ENCODE measurements at places on chromosomes 7 and 10. TPM values are rescaled to one million over a fixed set of nuclear protein-coding genes. Genes with fewer than 3 reads are reported as not detected.

GRCh38 chr7:30430777-30431176 is 47.8 kb downstream of the NOD1 start:
- DNase-seq = no peak

GRCh38 chr7:22296916-22297315 is 60.0 kb downstream of the RAPGEF5 start:
- no peak for DNase-seq

GRCh38 chr10:71075086-71075758 is 137.1 kb upstream of the UNC5B start:
- DNase-seq = no peak

GRCh38 chr10:92789786-92790185 is 58.5 kb upstream of the EXOC6 start:
- DNase-seq = no peak

DNA sequence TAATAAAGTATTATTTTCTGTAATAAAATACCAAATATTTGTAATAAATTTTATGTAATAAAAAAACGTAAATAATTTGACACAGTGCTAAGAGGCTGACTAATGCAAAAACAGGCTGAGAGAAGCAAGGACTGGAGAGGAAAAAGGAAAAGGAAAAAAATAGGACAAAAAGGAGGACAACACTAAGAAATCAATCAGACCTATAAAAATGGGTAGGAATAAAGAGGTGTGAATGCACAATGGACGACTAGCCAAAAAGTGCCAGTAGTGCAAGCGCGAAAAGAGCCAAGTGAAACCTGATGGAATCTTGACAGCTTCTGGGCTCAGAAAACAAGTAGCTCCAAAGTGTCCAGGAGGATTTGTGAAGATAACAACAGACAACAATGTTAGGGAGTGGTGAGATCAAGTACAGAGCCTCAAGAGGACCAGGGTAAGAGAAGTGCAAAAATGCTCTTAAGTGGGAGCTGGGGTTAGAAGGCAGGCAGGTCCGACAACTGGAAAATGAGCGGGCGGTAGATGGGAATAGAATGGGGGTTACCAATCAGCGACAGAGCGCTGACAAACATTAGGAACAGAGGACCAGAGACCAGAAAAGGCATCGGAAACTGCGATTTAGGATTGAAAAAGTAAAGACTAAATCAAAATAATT is 1.2 kb downstream of the BRAF start:
- peak; percentile 22 for DNase-seq

GRCh38 chr10:27603104-27603503 is 99.0 kb downstream of the RAB18 start:
- no peak for DNase-seq

LGI1 gene
- total RNA-seq = 0.47 TPM

DNA sequence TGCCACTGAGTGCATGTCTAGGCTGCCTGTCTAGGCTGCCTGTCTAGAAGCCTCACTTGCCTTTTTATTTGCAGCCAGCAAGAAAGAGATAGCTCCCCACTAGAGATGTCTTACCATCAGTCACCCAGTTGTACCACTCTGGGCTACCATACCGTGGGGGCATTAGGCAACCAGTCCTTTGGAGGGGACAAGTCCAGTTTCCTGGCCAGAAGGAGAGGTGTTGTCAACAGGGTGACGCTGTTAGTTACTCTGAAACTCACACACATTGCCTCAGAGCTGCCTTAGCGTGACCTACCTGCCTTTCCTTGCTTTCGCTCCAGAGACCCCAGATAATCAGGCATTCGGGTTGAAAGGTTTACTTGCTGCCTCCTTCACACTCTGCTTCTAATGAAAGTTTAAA is 155.4 kb downstream of the CELF2 start:
- DNase-seq = no peak

- no peak for DNase-seq
Observed at GRCh38 chr10:68253346-68253745, 21.4 kb upstream of the ATOH7 start.

DNA sequence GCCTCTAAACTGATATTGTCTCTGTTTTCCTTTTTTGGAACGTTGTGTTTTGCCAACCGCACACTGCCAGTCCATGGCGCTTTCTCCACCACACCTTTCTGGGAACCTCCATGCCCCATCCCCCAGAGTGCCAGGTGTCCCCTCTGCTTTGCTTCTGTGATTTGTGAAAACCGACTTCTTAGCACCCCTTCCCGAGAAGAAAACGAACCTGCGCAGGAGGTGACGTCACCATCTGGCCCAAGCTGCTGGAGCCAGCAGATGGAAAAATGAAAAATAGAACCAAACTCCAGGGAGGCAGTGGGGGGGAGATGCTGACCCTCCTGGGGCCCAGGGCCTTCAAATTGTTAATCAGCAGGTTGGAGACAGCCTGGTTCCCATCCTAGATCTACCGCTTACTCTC is 103.8 kb downstream of the HTR5A start:
- DNase-seq = no peak

GRCh38 chr10:32357056-32357735 is 10.2 kb upstream of the EPC1 start:
- no peak for DNase-seq

HOXA7 gene
- 24.4 TPM for total RNA-seq

CBX3 gene
- 135 TPM for total RNA-seq

DNA sequence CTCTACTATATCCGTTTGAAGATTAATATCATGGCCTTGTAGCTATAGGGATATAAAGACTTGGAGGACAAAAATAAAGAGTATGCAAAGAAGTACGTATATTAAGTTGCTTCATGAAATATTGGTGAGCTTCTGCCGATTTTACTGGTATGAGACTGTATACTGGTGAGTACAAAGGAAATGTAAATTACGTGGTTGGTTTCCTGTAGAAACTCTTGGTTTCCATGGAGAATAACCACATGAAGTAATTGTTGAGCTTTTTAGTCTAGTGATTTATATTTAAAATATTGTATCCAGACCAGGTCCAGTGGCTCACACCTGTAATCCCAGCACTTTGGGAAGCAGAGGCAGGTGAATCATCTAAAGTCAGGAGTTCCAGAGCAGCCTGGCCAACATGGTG is 32.2 kb upstream of the GLI3 start:
- no peak for DNase-seq

- DNase-seq = no peak
Observed at GRCh38 chr7:48052748-48053147, 17.4 kb downstream of the C7orf57 start.

TEX36 gene
- total RNA-seq = not detected

NUTM2E gene
- not detected for total RNA-seq

GRCh38 chr7:50022991-50023390 is 70.1 kb downstream of the ZPBP start:
- DNase-seq = no peak

VAX1 gene
- not detected for total RNA-seq

HOXA11 gene
- total RNA-seq = 3.7 TPM

HMX2 gene
- 0.13 TPM for total RNA-seq

BET1 gene
- total RNA-seq = 22.5 TPM

- DNase-seq = no peak
Observed at GRCh38 chr10:27625452-27626211, 120.0 kb downstream of the MKX start.

DNA sequence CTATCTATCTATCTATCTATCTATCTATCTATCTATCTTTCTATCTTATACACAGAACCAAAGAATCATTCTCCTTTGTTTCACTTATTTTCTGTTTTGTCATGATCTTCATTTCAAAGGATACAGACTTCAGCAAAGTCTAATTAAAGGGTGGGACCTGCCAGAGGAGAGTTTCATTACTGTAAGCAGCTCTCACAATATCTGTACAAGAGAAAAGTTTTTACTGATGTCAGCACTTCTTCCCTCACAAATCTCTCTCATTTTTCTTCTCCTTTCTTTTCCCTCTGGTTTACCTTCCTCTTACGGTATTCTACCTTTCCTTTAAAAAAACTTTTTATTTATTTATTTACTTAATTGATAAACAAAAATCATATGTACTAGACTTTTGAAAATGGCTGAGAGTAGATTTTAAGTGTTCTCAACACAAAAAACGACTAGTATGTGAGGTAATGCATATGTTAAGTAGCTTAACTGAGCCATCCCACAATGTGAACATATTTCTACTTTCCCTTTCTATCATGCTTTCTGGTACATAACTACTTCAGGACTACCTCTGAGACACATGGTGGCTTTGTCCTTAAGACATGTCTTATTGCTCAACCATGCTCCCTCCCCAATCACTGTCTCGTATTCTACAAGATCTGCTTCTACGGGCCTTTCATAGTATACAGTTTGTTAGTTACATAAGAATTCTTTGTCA is 699.3 kb downstream of the PHTF2 start:
- no peak for DNase-seq

GRCh38 chr10:59700709-59701108 is 8.9 kb downstream of the SLC16A9 start:
- DNase-seq = no peak

GRCh38 chr7:7323352-7323751 is 141.0 kb downstream of the C1GALT1 start:
- DNase-seq = no peak

NKX2-3 gene
- 5.4 TPM for total RNA-seq

- no peak for DNase-seq
Observed at GRCh38 chr10:5896208-5897052, 6.4 kb downstream of the FBH1 start.

ACADSB gene
- total RNA-seq = 69.3 TPM

- no peak for DNase-seq
Observed at GRCh38 chr7:106347229-106347833, 62.5 kb upstream of the NAMPT start.

DNA sequence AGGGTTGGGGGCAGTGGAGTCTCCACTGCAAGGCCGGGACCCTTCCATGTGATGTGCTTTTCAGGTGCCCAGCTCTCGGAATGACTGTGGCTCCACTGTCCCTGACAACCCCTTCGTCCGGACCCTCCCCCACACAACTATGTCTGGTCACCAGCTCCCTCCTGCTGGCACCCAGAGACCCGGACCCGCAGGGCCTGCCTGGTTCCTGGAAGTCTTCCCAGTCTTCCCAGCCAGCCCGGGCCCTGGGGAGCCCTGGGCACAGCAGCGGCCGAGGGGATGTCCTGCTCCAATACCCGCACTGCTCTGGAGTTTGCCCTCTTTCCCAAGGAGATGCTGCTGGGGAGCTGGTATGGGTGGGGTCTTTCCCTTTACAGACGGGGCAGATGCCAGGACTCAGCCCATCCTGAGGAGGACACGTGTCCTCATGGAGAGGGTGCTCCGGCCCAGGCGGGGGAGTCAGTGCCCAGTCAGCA is 5.5 kb downstream of the ATP6V0E2 start:
- DNase-seq = peak; percentile 9

CCDC146 gene
- 18.2 TPM for total RNA-seq

GRCh38 chr7:50369143-50370026 is 64.9 kb downstream of the IKZF1 start:
- no peak for DNase-seq

DNA sequence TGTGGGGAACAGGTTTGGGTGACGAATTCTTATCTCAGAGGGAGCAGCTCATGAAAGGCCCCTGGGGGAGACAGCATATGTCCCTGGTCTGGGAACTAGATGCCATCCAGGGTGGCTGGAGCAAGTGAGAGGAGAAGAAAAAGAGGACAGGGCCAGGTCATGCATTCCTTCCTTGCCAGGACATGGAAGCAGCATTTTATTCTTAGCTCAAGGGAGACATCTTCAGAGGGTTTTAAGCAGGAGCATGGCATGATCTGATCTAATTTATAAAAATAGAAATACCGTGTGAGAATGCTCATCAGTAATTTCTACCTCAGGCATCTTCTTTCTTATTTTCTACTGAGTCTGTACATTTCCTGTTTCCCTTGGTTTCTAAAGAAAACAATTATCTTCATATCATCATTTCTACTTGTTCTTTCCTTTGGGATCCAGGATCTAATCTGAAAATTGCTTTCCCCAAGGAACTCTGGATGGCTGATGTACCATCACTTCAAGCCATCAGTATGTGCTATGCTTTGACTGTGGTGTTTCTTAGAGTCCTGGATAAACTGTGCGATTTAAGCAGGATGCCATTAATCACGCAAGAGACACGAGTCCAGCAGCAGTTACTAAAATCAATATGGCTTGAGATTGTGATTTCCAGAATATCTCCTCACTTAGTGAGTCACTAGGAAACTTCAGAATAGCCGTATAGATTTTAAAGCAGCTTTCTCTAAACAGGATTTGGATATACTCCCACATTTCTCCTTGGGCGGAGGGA is 386.2 kb downstream of the GALNT17 start:
- no peak for DNase-seq

HECW1 gene
- 0.35 TPM for total RNA-seq

DNA sequence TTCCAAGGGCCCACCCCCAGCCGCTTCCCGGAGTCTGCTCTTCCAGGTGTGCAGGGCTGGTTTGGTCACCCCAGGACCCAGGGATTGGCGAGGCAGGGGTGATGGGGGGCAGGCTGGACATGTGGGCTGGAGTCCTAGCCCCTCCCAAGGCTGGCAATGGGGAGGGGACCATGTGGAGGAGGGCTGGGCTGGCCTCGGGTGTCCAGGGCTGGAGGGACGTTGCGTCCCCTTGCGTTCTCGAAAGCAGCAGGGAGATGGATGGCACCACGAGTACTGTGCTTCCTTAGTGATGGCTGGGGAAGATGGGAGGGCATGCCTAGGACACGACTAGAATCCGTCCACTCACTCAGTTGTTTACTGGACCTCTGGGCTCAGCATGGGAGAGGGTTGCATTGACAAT is 532.5 kb upstream of the FOXK1 start:
- no peak for DNase-seq

DNA sequence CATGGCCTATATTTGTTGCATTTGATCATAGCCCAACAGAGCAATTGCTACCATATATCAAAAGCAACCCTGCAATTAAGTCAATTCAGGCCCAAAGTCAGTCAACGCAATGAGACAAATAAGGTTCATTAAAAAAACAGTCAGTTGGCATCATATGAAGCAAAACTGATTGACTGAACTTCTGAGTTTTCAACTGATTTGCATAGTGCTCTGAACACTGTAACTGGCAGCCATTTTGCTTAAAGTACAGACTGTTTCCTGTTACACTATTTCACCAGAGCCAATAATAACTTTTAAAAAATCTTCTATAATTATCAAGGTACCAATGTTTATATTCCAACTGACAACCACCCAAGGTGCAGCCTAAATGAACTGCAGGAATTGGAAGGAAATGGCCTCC is 68.4 kb upstream of the RAPGEF5 start:
- DNase-seq = no peak

TRIM4 gene
- total RNA-seq = 23.9 TPM

CRYGN gene
- not detected for total RNA-seq
